ENCODE measurements at places on chromosomes 5 and 9.

DNA sequence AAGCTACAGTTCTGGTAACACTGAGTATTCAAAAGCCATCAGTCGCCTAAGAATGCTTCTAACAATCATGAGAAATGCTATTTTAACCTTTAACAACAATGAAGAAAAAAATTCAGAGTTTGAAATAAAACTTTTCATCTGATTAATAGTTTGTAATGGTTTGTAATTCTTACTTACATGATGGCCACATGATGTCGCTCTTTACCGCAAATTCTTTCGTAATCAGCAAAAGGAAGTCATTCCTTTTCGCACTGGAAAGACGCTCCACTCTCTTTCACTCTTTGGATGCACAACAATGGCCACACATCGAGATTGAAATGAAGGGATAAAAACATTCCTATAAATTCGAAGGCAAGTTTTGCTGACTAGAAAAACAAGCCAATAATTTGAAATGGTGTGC, at the start of gene PCDHA7:
Gene PCDHA7 (plus strand): TSS at position 277 of the 400 bp plus-strand sequence. CDS start 115 bp downstream, at position 392.
- no peak for DNase-seq

GRCh38 chr5:120164986-120165385, 299.1 kb upstream of the PRR16 start:
- no peak for DNase-seq

GRCh38 chr9:120531683-120532300, 48.2 kb downstream of the CDK5RAP2 start:
- no peak for DNase-seq

- DNase-seq, result no peak
Measured at GRCh38 chr5:14400085-14400484, 181.5 kb upstream of the OTULINL start.

- DNase-seq, result no peak
Measured at GRCh38 chr9:121857928-121858327, 206.5 kb downstream of the DAB2IP start.

GRCh38 chr5:153159616-153160015, 330.9 kb upstream of the GRIA1 start:
- DNase-seq, result no peak

DNA sequence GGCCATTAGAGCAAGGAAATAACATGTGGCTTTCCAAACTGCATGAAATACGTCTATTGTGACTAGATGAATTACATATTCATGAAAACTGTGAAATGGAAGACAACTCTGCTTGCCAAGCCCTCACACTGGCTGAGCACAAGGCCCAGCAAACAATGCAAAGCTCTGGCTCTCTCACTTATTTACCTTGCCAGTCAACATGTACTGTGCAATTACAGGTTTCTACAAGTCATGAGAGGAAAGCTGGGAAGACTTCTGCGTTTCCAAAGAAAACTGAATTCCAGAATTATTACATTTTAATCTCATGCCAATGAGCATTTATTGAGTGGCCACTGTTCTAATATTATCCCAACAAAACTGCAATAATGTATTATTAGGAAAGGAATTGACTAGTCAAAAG, 12.1 kb upstream of the C5orf63 start:
- DNase-seq, result no peak

All from NCI-H1048 (cell line).